ENCODE measurements at places on chromosomes 3 and 15.

GRCh38 chr3:98012979-98013378, 22.1 kb downstream of the GABRR3 start:
- no peak for DNase-seq

- DNase-seq, result no peak
Measured at GRCh38 chr3:100730524-100730923, 21.2 kb downstream of the TFG start.

DNA sequence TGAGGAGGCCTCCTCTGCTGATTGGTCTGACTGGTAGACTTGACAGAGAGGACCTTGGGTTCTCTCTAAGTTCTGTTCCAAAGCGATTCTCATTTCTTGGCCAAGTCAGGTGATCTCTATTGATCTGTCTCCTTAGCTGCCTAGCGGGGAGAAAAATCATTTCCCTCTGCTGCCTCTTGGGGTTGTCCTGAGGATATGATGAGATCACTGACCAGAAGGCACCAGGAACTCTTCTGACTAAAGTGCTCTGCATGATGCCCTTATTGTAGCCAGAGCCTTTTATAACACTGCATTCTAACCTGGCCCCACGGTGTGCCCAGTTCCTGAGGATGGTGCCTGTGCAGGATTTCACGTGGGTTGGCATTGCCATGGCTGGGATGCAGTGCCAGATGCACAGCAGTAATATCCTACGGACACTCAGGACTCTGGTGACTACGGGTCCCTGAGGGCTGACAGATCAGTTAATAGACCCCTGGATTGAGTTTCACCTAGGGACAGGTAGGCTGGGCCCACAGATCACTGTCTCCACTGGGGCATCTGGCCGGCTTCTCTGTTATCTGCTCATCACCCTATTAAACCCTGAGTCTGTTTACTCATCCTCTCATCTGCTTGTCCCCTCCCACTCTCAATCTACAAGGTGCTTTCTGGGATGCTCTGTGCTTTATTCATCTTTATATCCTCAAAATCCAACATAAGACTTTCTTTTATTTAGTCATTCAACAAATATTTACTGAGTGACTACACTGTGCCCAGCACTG, 3.9 kb upstream of the HEG1 start:
- DNase-seq, result no peak

DNA sequence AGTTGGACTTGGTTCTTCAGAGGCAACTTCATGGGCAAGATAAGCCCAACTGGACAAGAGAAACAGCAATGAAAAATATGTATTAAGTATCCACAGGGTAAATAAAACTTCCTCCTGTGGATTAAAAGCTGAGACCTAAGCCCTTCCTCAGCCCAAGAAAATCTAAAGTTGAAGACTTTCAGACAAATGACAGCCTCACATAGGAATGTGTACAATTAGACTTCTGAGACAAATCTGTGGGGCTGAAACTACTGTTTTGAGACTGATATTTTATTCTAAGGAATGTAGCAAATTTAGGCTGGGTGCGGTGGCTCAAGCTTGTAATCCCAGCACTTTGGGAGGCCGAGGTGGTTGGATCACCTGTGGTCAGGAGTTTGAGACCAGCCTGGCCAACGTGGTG, 74.2 kb upstream of the IL12A start:
- DNase-seq, result no peak

- DNase-seq, result no peak
Measured at GRCh38 chr3:30167541-30168011, 438.8 kb upstream of the TGFBR2 start.

All from activated naive CD4-positive, alpha-beta T cell treated with anti-CD3 and anti-CD28 coated beads, Interleukin-2, amount 50 U/mL, for 72 hours (primary cell).